ENCODE measurements at places on chromosomes 6 and 20.

GRCh38 chr6:40957616-40958492, 81.2 kb downstream of the UNC5CL start:
- no peak for DNase-seq

DNA sequence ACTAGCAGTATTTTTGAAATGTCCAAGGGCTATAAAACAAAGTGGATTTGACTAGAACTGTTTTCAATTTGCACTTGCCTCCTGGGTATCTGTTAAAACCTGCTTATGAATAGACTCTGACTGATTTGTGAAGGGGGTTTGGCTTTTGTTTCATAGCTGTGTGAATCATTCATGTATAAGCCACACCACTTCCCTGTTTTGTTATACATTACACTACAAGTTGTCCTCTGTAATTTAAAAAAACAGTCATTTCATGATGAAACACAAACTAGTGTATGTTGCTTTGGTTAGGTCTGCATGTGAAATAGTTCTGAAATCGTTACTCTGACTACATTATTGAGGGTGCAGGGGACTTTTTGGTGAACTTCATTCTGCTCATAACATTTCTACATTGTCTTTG, 121.7 kb downstream of the NKAIN2 start:
- no peak for DNase-seq

DNA sequence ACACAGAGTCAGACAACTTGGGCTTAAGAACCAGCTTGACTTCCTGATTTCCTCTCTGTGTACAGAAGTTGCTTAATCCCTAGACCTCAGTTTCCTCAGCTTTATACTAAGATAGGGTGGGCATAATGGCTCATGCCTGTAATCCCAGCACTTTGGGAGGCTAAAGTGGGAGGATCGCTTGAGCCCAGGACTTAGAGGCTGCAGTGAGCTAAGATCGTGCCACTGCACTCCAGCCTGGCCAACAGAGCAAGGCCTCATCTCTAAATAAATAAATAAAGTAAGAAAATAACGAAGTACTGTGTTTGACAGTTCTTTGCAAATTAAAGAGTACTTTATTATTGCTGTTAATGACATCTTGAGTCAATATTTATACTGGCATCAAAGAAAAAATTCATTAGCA, 41.7 kb downstream of the CNKSR3 start:
- no peak for DNase-seq

- no peak for DNase-seq
Observed at GRCh38 chr6:151286214-151286613, 46.4 kb downstream of the AKAP12 start.

DNA sequence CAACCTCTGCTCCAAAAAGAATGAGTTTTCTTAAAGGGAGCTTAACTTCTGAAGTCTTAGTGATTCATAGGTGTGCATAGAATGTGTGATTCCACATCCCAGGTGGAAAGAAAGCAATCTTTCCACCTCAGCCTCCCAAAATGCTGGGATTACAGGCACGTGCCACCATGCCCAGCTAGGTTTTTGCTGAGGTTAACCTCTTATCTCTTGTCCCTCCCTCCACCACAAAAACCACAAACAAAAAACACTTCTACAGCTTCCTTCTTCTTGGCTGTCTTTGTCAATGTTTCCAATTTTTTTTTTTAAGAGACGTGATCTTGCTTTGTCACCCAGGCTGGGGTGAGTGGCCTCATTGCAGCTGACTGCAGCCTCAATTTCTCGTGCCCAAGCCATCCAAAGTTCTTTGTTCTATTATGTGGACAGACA, 8.1 kb upstream of the CSE1L start:
- DNase-seq, result no peak

- no peak for DNase-seq
Observed at GRCh38 chr6:78150425-78150824, 497.6 kb downstream of the MEI4 start.

- DNase-seq, result no peak
Observed at GRCh38 chr6:163756079-163756478, 341.6 kb downstream of the QKI start.

- DNase-seq, result no peak
Observed at GRCh38 chr6:109701774-109702173, 10.7 kb downstream of the FIG4 start.

DNA sequence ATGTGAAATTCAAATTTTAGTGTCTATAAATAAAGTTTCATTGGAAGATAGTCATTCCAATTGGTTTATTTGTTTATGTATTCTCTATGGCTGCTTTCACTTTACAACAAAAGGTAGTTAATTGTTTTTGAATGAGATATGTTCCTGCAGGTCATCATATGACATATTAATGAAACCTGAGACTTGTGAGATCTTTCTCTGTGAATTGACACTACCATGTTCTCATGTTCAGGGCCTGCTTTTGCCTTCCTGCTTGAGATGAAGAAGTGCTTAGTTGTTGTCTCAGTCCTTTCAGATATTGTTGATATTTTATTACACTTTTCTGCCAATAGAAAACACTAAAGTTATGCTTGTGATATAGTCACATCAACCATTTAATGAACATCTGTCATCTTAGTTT, 132.5 kb downstream of the UTRN start:
- no peak for DNase-seq

DNA sequence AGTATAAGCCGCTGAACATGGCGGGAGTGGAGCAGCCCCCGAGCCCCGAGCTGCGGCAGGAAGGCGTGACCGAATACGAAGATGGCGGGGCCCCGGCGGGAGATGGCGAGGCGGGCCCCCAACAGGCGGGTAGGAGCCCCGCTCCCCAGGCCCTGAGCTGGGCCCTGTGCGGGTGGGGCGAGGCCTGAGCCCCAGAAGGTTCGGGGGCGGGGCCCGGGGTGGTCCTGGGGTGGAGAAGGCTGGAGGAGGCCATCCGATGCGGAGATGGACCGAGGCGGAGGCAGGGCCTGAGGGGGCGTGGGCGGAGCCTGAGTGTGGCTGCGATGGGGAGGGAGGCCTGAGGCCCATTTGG, 7.1 kb downstream of the L3MBTL1 start:
- DNase-seq, result no peak

GRCh38 chr6:138692978-138693909, 80.3 kb upstream of the CCDC28A start:
- DNase-seq, result peak; percentile 90

- DNase-seq, result peak; percentile 80
Observed at GRCh38 chr20:4082406-4083097, 67.2 kb upstream of the RNF24 start.

GRCh38 chr6:158143700-158144099, 24.4 kb downstream of the SERAC1 start:
- DNase-seq, result no peak

DNA sequence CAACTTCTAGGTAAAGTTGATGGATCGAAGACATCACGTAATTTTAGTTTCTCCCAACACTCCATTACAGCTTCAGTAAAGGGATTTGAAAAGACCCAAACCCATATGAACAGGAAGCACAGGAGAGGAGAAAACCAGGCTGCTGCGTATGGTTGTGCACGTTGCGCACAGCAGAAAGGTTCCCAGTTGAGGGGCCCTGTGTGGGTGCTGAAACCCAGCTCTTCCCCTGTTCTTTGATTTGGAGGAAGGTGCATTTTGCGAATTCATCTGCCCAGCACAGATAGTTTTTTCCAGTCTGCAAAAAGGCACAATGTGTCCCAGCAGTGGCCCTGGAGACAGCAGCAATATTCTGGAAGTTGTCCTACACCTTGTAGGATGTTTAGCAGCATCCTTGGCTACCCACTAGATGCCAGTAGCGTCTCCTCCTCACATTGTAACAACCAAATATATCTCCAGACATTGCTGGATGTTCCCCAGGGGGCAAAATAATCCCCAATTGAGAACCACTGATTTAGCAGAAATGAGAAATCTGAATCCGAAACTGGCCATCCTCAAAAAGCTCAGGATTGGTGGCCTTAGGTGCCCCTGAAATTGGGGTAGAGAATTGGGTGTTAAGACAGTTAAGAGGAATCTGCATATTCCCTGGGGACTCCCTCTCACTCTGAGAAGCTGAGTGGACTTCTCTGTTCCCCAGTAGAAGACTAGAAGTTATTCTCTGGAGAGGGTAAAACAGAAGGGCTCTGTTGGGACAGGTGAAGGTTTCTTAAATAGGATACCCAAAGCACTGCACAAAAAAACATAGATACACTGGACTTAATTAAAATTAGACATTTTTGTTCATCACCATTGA, 12.2 kb downstream of the SUN5 start:
- DNase-seq, result no peak

DNA sequence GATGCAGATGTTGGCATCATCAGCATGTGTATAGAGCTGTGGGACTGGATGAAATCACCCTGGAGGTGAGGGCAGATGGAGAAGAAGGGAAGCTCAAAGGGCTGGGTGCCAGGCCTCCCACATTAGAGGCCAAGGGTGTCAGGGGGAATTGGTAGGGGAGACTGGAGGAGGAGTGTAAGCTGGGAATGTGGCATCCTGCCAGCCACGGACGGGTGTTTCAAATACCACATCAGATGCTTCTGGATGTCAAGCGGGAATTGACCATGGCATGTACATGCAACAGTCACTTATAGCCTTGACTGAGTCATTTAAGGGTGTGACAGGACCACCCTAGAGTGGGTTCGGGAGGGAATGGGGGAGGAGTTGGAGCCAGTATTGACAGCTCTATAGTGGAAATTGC, 9.6 kb downstream of the ERGIC3 start:
- no peak for DNase-seq

DNA sequence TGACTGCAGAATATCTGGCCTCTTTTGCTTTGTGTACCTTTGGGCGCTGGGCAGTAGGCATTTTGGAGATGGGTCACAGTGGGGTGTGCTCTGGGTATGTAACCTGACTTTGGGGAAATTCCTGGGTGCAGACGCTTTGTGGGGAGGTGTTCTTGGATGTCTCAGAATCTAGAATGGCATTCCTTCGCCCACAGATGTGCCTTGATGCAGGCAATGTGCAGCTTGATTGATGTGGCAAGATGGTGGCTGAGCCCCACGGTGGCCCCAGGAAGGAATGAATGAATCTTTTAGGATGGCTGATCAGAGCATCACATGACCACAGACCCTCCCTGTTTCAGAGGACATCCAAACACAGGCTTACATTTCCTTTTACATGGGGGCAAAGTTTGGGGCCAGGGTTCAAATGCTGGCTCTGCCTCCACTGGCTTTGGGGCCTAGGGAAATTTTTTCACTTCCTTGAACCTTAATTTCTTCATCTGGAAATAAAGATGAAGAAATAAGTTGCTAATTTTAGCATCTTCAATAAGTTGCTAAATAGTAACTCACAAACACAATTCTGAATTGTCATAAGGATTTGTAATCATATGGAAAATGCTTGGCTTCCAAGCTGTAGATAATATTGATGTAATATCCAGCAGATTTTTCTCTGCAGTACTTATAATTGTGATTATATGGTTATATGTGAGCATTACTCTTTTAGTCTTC, 5.6 kb downstream of the PPP1R16B start:
- no peak for DNase-seq

- DNase-seq, result peak; percentile 58
Observed at GRCh38 chr6:73657201-73657600, 3.4 kb upstream of the SLC17A5 start.

GRCh38 chr20:37764333-37764935, 70.6 kb downstream of the CTNNBL1 start:
- DNase-seq, result no peak

DNA sequence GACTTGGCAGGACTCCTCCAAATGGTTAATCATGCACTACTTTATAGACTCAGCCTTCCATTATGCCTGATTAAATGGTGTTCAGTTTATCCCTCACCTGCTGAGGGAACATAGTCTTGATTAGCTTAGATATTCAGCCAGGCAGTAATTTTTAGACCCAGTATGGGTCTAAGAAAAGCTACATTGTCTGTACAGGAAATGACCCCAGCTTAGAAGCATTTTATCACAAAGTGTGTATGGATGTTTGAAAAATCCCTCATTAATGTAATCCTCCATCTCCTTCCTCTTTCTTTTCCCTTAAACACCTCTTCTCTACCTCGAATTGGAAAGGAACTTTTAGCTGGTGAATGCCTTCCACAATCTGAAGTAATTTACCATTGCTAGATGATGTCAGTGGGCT, 252.2 kb upstream of the BMP2 start:
- no peak for DNase-seq

GRCh38 chr6:46638650-46639049, 14.0 kb downstream of the CYP39A1 start:
- DNase-seq, result peak; percentile 67

DNA sequence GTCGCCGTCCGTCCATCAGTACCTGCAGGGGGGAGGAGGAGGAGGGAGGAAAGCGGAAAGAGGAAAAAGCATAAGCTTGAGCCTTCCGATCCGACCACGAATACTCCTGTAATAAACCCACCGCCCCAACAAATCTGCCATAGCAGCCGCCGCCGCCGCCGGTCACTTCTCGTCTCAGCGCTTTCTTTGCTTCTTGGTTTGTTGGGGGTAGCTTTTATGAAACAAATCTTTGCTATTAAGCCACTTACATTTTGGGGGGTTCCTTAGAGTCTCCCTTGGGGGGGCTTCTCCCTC, 277 bp downstream of the ADGRB3 start:
- no peak for DNase-seq

DNA sequence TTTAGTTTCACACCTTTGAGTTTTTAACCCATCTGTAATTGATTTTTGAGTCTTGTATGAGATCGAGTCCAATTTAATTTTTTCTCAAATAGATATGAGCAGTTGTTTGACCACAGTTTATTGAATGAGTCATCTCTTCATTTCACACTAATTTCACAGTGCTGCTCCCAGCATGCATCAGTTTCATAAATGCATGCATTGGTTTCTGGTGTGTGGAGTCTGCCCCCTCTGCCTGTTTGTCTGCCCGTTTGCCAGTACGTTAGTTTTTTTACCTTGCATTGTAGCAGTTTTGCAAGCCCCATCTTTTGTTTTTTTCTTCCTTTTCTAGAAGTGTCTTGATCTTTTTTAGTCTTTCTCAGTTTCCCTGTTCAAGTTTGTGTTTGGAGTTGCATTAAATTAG, 11.9 kb downstream of the SLX4IP start:
- no peak for DNase-seq

DNA sequence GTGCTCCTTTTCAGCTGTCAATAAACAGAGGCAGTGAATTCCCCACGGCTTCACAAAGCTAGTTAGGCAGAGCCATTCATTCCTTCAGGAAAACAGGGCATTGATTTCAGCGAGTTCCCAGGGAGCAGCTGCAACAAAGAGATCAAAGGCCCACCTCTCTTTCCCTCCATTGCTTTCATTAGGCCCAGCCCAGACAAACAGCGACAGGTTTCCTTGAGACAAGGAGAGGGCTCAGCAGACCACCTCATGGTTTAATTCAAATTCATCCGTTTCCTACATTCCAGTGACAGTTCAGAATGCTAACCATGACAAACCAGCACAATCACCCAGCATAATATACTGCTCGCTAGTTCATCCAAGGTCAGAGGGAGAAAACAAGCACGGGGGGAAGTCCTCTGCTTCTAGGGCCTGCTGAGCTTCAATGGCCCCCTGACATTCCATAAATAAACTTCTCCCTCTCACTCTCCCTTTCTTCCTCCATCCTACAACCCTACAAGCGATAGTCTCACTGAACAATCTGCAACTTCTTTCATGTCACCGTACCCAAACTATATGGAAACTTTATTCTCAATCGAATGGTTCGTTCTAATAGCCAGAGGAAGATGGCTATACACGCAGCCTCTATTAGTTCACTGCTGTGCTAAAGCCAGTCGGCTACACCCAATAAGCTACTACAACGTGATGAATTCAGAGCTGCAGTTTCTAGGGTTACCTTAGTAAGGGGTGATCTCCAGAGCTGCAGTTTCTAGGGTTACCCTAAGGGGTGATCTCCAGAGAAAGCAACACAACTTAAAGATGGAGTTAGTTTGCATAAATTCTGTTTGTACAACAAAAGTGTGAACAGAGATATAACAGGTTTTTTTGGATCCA, 34.7 kb downstream of the PLAGL1 start:
- peak; percentile 84 for DNase-seq
